ENCODE measurements at places on chromosomes 11 and 22.
A peak's percentile ranks its signal among the peaks of the same experiment; 100 is the strongest.

DNA sequence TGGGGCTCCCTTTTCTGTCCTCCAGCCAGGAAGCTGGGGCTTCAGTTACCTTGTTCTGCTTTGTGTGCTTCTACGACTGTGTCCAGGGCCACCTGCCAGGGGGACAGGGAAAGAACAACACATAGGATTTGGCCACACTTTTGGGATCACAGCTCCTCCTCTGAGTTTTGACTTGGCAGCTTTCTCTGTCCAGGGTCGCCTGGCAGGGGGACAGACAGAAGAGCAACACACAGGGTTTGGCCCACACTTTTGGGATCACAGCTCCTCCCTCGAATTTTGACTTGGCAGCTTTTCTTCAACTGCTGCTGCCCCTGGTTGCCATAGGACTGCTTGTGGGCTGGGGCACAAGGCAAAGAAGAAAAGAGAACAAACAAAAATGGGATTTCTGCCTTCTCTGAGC, 19.1 kb downstream of the INCENP start:
- DNase-seq: no peak

- DNase-seq: no peak
Measured at GRCh38 chr11:102276362-102276761, 40.9 kb upstream of the BIRC3 start.

GRCh38 chr22:38350444-38351359, 33.5 kb upstream of the CSNK1E start:
- no peak for DNase-seq

DNA sequence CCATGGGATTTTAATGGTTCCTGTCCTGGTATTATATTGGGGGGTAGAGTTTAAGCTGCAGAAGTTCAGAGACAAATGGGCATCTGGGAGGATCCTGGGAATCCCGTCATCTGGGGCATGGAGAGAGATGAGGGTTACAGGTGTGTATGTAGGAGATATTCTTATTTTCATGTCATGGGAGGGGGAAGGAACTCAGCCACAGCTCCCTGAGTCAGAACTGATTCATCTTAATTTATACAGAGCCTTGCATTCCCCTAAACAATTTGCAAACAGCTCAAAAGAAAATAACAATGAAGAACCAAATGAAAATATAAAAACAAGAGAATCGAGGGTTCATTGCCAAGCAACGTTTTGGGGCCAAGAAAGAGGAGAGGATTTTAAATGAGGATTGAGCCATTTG, 155.9 kb upstream of the TBCEL start:
- DNase-seq: no peak

GRCh38 chr11:14500181-14500651, 605 bp upstream of the COPB1 start:
- DNase-seq: peak; percentile 62

- DNase-seq: no peak
Measured at GRCh38 chr11:96162816-96163499, 180.0 kb downstream of the MAML2 start.

- no peak for DNase-seq
Measured at GRCh38 chr11:36757075-36757474, 159.0 kb upstream of the RAG2 start.

DNA sequence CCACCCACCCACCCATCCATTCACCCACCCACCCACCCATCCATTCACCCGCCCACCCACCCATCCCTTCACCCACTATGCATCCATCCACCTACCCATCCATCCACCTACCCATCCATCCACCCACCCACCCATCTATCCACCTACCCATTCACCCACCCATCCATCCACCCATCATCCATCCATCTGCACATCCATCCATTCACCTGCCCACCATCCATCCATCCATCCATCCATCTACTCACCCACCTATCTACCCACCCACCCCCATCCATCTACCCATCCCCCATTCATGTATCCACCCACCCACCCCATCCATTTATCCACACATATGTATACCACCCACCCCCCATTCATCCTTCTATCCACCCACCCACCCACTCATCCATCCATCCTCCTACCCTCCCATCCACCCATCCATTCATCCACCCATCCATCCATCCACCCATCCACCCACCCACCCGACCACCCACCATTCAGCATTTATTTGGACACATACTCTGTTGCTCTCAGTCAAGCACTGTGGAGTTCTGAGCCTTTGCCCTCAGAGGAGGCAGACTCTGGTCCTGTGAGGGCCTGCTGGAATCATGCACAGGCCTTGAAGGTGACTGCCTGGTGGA, 380.1 kb downstream of the TBC1D22A start:
- no peak for DNase-seq

DNA sequence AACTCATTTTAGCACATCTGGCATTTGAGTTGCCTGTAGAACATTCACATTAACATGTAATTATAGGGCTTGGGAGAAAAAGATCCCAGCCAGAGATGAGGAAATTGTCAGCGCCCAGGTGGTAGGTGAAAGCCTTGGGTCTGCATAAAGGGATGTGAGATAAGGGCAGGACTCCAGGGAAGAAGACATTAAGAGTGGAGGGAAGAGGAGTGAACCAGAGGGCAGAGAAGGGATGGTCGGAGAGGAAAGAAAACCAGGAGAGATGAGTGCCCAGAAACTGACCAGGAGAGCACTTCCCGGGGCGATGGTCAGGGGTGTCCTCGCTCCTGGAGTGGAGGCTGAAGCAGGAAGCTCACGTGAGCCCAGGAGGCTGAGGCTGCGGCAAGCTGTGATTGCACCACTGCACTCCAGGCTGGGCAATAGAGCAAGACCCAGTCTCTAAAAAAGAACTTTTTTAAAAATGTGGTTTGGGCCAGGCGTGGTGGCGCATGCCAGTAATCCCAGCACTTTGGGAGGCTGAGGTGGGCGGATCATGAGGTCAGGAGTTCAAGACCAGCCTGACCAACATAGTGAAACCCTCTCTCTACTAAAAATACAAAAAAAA, 20.3 kb upstream of the DGKZ start:
- no peak for DNase-seq

GRCh38 chr11:76707293-76707825, 36.8 kb upstream of the LRRC32 start:
- DNase-seq: no peak

- DNase-seq: no peak
Measured at GRCh38 chr11:131099013-131099412, 182.7 kb upstream of the SNX19 start.

- no peak for DNase-seq
Measured at GRCh38 chr11:74090701-74091100, 80.1 kb downstream of the C2CD3 start.

- no peak for DNase-seq
Measured at GRCh38 chr11:61380884-61381283, 11.5 kb upstream of the TMEM216 start.

DNA sequence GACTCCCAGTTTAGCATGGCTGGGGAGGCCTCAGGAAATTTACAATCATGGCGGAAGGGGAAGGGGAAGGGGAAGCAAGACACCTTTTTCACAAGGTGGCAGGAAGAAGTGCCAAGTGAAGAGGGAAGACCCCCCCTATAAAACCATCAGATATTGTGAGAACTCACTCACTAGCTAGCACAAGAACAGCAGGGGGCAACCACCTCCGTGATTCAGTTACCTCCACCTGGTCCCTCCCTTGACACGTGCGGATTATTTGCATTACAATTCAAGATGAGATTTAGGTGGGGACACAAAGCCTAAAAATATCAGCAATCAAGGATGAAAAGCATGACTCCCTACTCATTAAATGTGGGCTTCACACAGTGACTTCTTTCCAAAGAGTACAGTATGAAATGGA, 155.0 kb upstream of the CCDC90B start:
- DNase-seq: no peak

DNA sequence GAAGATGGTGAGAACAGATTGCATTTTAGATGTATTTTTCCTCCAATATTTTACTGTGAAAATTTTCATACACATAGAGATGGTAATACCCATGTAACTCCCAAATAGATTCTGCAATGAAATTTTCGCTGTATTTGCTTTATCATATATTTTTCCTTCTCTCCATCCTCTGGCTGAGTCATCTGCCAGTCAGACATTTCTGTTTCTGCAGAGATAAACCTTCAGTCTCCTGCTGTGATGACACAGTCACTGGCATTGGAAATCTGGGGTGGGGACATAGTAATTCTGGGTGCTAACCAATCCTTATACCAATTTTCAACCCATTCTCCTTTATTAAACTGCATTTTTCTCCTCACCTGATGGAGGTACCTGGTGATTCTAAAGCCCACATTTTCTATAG, 33.7 kb downstream of the SVIP start:
- no peak for DNase-seq

DNA sequence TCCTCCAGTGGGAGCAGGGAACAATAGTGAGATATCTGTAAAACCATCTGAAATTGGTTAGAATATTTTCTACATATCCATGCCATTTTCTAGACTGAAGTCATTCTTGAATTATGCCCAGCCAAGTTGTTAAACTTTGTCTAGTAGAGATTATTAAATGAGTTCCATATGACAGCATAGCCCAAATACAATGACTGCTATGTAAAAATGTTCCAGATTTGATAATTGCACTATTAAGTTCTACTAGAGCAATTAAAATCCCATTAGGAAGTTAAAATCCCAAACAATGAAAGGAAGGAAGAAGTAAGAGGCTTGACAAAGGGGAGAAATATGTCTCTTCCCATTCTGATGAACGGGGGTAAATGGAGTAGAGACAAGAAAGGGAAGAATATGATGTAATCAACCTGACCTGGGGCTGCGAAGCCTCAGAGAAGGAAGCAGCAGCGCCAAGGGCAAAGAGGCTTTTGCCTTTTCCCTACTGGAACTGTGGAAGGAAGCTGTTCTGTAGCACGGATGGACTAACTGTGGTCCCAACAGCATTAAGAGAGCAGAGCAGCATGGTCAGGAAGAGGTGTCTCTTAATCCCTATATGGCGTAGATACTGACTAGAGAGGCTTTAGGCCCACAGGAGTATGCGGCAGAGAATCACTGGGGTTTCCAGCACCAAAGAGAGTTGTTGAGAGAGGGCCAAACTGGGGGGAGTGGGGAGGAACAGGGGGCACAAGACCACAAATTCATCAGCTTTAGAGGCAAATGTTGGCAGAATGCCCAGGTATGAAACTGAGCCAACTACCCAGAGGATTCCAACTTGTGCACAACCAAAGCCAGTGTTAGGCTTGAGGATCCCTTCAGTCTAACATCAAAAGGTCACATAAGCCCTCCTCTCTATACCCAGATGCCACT, 26.7 kb downstream of the RRP8 start:
- DNase-seq: peak; percentile 17

GRCh38 chr11:95147364-95147905, 57.8 kb downstream of the ENDOD1 start:
- peak; percentile 65 for DNase-seq

DNA sequence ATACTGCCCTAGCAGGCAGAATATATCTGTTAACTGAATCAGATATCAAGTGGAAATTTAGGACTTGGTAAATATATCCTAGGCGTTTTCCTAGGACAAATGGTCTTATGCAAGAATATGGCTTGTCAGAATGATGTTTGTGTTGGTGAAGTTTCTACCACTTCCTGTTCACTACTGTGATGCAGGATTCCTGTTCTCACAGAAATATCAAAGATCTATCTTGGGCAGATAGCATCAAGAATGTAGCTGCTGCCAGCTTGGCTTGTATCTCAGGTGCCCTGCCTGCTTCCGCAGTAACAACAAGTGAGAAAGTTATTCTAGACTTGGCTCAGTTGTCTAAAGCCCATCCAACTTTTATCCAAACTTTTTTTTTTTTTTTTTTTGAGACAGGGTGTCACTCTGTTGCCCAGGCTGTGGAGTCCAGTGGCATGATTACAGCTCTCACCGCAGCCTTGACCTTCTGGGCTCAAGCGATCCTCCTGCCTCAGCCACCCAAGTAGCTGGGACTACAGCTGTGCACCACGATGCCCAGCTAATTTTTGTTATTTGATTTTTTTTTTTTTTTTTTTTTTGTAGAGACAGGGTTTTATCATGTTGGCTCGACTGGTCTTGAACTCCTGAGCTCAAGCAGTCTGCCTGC, 61.3 kb downstream of the PPME1 start:
- no peak for DNase-seq

DNA sequence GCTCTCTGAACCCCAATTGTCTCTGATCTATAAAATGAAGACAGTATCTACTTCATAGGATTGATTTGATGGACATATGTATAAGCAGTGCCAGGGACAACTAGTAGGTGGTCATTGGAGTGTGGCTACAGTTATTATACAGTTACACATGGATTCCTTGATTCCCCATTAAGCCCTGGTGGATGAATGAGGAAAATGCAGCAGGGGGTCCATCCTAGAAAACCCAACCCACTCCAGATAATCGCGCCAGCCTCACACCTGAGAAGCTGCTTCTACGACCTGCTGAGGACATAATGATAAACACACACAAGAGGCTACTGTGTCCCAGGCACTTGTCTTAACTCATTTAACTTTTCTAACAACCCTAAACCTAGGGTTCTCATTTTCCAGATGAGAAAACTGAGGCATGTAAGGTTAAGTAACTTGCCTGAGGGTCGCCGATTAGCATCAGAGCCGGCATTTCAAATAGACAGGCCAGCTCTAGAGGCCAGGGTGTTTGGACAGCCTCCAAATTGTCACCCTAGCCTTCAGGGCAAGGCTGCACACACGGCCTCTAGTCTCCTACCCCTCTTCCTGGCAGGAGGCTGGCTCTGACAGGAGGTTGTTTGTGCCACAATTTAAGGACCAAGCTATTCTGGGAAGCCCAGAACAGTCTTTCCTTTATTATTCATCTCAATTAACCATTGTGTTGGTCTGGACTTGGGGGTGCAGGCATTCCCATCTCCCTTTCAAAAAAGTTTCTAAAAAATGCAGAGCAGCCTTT, 3.8 kb upstream of the C11orf91 start:
- DNase-seq: no peak

DNA sequence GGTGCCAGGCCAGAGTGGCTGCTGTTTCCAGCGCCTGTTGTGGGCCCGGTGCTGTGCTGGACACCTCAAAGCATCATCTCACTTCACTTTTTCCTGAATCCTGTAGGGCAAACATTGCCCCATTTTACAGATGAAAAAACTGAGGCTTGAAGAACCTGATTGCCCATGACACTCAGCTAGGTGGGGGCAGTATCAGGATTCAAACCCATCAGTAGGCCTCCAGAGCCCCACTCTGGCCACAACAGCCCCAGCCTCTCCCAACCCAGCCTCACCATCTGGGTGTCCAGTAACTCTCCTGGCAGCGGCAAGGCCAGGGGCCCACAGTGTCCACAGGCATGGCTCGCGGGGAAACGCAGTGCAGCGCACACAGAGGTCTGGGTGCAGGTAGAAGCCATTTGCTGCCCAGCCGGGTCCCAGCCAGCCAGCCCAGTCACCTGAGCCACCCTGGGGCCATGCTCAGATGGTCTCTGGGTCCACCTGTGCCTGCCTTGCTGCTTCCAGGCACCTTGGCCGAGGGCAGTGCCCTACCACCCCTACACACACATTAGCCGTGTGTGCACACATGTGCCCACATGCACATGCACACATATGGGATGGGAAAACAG, 11.5 kb downstream of the SLC22A12 start:
- no peak for DNase-seq
